ENCODE measurements at places on chromosomes 3 and 15. TPM values are rescaled to one million over a fixed set of nuclear protein-coding genes. Genes with fewer than 3 reads are reported as not detected.

DNA sequence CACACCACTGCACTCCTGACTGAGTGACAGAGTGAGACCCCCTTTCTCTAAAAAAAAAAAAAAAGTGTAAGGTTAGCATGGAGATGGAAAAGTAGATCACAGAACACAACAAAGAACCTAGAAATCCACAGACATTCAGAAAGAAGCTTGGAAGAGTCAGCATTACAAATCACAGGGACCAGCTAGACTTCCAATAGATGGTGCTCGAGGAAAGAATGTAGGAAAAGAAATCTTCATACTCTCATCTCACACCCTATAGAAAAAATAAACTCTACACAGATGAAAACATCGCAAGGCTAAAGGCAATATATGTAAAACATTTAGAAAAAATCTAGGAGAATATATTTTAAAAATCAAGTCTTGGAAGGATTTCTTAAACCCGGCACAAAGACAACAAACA, 94.5 kb upstream of the ABHD17C start:
- no peak for DNase-seq

DNA sequence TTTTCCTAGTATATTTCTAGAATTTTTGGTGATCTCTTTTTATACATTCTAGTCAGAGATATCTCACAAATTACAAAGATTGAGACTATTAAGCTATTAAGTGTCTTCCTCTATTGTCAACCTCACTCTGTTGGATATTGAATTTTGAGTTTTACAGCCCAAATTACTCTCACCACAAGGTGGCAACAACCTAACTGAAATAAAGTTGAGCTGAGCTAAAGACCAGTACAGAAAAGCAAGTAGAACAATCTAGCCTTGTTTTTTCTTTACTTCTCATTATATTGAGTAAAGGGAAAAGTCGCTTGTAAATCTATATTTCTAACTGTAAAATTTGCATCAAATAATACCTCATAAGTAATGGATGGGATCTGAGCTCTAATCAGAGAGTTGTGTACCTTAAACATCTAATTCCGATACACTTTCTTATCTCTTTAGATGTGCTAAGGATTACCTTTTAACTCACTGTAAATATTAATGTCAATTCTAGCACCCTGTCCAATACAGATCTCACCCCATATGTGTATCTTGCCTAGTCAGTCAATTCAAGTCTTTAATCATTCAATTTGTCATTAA, 13.6 kb upstream of the COMMD2 start:
- no peak for DNase-seq

GRCh38 chr15:80885016-80885579, 104.5 kb downstream of the MESD start:
- no peak for DNase-seq

GRCh38 chr3:194579091-194579606, 54.1 kb downstream of the TMEM44 start:
- DNase-seq = no peak

DNA sequence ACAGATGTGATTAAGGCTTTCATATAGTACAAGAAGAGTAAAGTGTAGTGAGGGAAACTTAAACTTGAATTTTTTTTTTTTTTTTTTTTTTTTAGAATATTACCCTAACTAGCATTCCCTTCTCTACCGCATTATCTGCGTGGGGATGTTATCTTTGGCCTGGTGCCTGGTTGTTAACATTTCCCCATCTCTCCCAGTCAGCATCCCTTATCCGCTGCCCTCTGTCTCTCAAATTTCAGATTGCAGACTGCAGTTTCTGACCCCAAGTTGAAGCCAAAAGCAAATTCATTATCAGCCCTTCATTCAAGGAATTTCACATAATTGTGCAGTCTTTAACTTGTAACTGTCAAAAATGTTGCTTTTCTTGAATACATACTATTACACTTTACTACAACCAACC, 353.0 kb downstream of the PLOD2 start:
- DNase-seq = no peak

DNA sequence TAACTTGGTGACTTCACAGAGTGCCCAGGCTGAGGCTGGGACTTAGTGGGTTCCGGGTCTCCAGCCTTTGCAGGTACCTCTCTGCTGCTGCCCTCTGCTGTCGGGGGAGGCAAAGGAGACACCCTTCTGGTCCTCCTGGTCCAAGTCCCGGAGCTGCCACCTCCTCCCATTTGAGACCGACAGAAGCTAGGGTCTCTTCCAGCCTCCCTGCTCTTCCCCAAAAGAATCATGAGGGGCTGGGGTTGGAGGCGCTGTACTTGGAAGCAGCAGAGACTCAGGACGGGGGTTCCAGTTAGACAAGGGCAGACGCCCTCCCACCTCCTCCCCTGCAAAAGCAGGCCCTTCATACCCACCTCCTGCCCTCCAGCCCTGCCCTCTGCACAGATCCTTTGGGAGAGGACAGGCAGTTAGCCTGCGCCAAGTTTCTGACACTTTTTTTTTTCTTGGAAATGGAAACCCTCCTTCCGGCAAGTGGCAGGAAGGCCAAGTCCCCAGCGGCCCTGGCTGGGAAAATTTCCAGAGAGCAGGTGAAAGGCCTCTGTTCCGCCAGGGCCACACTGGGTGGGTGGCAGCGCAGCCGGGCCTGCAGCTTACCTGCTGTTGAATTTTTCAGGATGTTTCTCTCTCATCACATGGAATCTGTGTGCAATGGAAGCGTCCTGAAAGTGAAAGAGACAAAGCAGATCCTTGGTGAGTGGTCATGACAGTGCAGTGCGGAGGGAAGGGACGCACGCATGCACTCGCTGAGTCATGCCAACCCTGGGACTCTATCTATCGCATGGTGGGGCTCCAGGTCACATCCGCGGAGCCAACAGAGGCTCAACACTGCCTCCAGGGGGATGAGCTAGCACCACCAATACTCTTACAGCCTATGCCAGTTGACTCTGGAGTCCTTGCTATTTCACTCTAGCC, 119.9 kb downstream of the DGKG start:
- DNase-seq = no peak

GRCh38 chr3:124007186-124007585, 15.3 kb upstream of the ROPN1 start:
- DNase-seq = no peak

Gene CAPN3
- polyA plus RNA-seq = 495 TPM

Gene KIAA1143
- 30.6 TPM for polyA plus RNA-seq

- DNase-seq = no peak
These were observed 16.9 kb upstream of the SEMA4B start for GRCh38 chr15:90184119-90184785.

Gene LRRIQ4
- polyA plus RNA-seq = 0.13 TPM

- no peak for DNase-seq
These were observed 23.0 kb downstream of the BUB1B start for GRCh38 chr15:40183636-40184463.

- DNase-seq = no peak
These were observed 5.6 kb upstream of the MFGE8 start for GRCh38 chr15:88918738-88919137.

- no peak for DNase-seq
These were observed 75.9 kb downstream of the KLF13 start for GRCh38 chr15:31402511-31403056.

Gene NSMCE3
- polyA plus RNA-seq = 5.8 TPM

GRCh38 chr15:70483513-70483912, 279.8 kb downstream of the UACA start:
- no peak for DNase-seq

DNA sequence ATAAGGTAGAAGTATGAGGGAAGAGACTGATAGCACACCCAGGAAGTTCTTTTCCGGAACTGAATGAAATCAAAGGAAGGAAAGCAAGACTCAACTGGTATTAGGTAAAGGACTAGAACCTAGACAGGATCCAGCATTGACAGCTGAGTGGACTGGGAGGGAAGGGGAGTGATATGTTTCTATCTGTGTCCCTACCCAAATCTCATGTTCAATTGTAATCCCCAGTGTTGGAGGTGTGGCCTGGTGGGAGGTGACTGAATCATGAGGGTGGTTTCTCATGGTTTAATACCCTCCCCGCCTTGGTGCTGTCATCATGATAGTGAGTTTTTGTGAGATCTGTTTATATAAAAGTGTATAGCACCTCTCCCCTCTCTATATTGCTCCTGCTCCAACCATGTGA, 415.9 kb upstream of the KCNMB2 start:
- DNase-seq = no peak
